ENCODE measurements at places on chromosomes 12 and 14. TPM values are rescaled to one million over a fixed set of nuclear protein-coding genes. Genes with fewer than 3 reads are reported as not detected.

Gene SLCO1B3
- not detected for total RNA-seq

- H3K27me3 ChIP-seq = no peaks in the 10 kb centered on the region
- H3K27ac ChIP-seq = no peak overlapping the region
- DNase-seq = no peak
- H3K36me3 ChIP-seq = no peaks in the 10 kb centered on the region
- no peak overlapping the region for H3K4me3 ChIP-seq
Observed at GRCh38 chr12:5561057-5561456, 129.1 kb downstream of the NTF3 start.

- H3K36me3 ChIP-seq = no peaks in the 10 kb centered on the region
- H3K27me3 ChIP-seq = no peaks in the 10 kb centered on the region
- H3K27ac ChIP-seq = no peak overlapping the region
- no peak for DNase-seq
Observed at GRCh38 chr12:102465762-102466560, 14.4 kb downstream of the IGF1 start.

Gene RGS6
- not detected for total RNA-seq

DNA sequence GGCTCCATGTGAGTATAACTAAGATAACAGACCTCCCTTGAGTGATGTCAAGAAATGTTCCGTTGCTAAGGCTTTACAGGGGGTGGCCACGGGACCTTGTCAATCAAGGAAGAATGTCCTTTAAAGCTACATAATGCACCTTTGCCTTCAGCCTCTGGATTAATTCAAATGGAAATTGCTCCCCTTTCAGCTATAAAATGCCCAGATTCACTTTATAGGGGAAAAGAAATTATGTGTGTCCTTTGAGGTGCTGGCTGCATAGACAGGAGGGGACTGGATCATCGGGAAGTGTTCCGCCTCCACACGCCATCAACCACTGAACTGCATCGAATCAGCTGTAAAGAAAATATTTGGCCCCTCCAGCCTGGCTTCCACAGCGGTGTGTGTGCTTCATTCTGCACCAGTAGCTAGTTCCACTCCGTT is 415.4 kb downstream of the DPF3 start:
- H3K27me3 ChIP-seq = peaks cover 46% of the 10 kb centered on the region
- no peak overlapping the region for H3K4me3 ChIP-seq
- no peak for DNase-seq

GRCh38 chr12:68745904-68746571 is at the start of gene SLC35E3:
Gene SLC35E3, plus strand, starts transcription at chr12:68746176. Its CDS starts 202 bp downstream, at chr12:68746378.
- no peaks in the 10 kb centered on the region for H3K4me1 ChIP-seq
- H3K27me3 ChIP-seq = no peaks in the 10 kb centered on the region
- H3K4me3 ChIP-seq = peak within 1 kb of the TSS; percentile 77

DNA sequence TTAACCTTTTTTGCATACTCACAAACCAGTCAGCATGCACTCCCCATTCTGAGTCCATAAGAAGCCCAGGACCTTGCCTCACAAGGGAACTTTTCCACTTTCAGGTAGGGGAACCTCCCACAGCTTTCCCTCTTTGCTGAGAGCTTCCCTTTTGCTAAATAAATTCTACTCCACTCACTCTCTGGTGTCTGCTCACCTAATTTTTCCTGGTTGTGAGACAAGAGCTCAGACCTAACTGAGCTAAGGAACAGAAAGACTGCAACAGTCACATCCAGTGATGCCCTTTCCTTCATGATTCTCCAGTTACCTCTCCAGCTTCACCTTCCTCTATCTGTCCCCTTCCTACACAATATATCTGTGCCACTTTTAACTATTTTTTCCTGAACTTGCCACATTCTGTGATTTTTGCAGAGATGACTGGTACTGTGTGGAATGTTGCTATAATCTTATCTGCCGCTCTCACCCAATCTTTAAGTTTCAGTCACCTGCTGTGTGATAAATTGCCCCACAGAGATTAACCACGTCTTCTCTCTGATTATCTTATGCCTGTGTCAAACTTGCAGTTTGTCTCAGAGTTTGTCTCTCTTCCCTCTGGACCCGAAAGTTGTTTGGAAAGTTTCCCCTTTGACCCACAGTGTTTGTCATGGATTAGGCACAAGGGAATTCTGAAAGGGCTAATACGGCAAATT is 737.1 kb upstream of the FLRT2 start:
- H3K36me3 ChIP-seq = no peaks in the 10 kb centered on the region
- H3K27me3 ChIP-seq = no peaks in the 10 kb centered on the region
- H3K4me3 ChIP-seq = no peak overlapping the region
- no peak for DNase-seq

Gene DICER1
- 41.7 TPM for total RNA-seq

GRCh38 chr14:23145794-23146350 is 26.8 kb upstream of the CEBPE start:
- DNase-seq = no peak
- H3K27me3 ChIP-seq = peaks cover 20% of the 10 kb centered on the region
- H3K4me1 ChIP-seq = no peaks in the 10 kb centered on the region
- H3K4me3 ChIP-seq = no peak overlapping the region
- no peak overlapping the region for H3K27ac ChIP-seq
- no peaks in the 10 kb centered on the region for H3K36me3 ChIP-seq

Gene CPNE8
- not detected for total RNA-seq

DNA sequence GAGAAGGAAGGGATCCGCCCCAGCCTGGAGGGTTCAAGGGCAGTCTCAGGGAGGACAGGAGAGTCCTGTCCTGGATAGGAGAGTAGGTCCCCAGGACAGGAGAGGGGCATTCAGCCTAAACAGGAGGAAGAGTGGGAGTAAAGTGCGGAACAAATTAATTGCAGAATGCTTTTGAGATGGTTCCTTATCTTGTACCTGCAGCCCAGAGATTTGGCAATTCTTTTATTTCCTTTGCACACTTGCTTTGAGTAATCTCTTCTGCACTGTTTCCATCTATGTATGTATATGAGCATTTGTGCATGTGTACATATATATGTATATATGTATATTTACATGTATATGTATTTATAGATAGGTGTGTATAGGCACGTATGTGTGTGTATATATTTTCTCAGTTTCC is 22.7 kb downstream of the PLEK2 start:
- no peak overlapping the region for H3K4me3 ChIP-seq
- DNase-seq = no peak
- no peaks in the 10 kb centered on the region for H3K27me3 ChIP-seq
- H3K27ac ChIP-seq = no peak overlapping the region
- no peaks in the 10 kb centered on the region for H3K4me1 ChIP-seq
- peaks cover 7% of the 10 kb centered on the region for H3K36me3 ChIP-seq

DNA sequence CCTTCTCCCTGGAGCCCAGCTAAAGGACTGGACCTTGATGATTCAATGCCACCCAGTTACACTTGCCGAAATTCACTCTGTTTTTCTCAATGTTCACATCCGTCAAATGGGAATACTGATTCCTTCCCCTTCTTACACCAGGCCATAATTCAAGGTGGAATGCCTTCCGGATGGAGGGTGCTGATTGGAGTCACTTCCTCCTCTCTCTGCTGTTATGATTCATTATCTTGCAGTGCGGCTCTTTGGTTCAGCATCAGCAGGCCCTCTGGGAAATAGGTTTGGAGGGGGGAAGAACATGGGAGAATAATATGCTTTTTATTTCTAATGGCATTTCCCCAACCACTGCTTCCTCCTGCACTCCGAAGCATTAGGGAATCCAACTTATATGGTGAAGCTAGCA is 390.6 kb upstream of the TBX3 start:
- no peaks in the 10 kb centered on the region for H3K36me3 ChIP-seq
- no peaks in the 10 kb centered on the region for H3K27me3 ChIP-seq
- DNase-seq = no peak
- no peaks in the 10 kb centered on the region for H3K4me1 ChIP-seq
- no peak overlapping the region for H3K4me3 ChIP-seq
- no peak overlapping the region for H3K27ac ChIP-seq

Gene AMHR2
- total RNA-seq = not detected

Gene LRRC43
- not detected for total RNA-seq

DNA sequence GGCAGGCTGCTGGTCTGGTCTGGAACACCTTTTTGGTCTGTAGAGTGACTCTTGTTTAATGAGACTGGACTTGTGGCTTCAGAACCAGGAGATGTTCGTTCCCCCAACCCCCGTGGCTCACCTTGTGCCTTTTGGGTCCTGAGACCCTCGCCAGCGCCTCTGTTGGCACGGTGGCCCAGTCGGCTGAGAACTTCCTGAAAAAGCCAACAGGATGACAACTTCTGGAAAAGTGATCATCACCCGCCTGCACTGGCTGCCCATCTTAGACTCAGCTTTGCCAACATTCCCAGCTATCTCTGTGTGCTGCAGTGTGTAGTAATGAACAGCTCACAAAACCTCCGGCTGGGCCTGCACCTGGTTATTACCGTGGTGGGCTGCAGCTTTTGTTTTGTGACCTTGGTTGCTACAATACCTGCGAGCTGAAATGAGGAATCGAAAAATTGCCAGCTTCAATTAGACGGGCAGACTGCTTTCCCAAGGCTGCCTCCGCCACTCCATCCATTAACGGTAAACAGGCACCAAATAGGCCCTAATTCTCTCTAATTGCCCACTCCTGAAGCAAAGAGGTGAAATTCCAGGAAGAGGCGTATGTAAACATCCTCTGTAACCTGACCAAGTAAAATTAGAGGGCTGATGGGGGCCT is 16.0 kb downstream of the MEG3 start:
- peaks cover 21% of the 10 kb centered on the region for H3K4me1 ChIP-seq
- H3K4me3 ChIP-seq = no peak overlapping the region
- no peak for DNase-seq
- peak overlapping the region; percentile 48 for H3K27ac ChIP-seq
- no peaks in the 10 kb centered on the region for H3K27me3 ChIP-seq

GRCh38 chr14:101562659-101563351 is 1.5 kb downstream of the DIO3 start:
- H3K27ac ChIP-seq = no peak overlapping the region
- H3K4me3 ChIP-seq = no peak overlapping the region
- no peaks in the 10 kb centered on the region for H3K36me3 ChIP-seq
- no peak for DNase-seq

DNA sequence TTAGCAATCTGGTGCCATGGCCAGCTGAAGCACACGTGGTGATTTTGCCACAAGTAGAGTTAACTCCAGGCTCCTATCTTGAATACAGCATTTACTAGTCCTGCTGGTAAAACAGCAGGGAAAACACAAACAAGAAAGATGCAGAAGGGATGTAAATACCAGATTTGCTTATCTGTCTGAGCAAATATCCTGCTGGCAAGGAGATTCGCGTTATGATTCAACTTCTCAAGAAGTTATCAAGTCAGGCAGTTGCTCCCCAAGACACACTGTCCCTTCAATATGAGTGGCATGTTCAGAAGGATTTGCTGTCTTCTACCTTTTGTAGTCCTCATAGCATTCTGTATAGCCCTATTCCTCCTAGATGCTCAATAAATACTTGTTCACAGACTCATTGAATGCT is 171.2 kb upstream of the EGLN3 start:
- no peak overlapping the region for H3K4me3 ChIP-seq
- H3K27me3 ChIP-seq = peaks cover 3% of the 10 kb centered on the region
- no peak for DNase-seq
- no peaks in the 10 kb centered on the region for H3K4me1 ChIP-seq
- H3K27ac ChIP-seq = no peak overlapping the region

GRCh38 chr14:89032086-89032649 is 207.7 kb downstream of the TTC8 start:
- no peaks in the 10 kb centered on the region for H3K27me3 ChIP-seq
- H3K4me1 ChIP-seq = no peaks in the 10 kb centered on the region
- no peak for DNase-seq
- no peaks in the 10 kb centered on the region for H3K36me3 ChIP-seq
- H3K4me3 ChIP-seq = no peak overlapping the region

Gene GARIN6
- total RNA-seq = not detected

GRCh38 chr12:2323532-2324255 is 270.9 kb downstream of the CACNA1C start:
- H3K4me3 ChIP-seq = no peak overlapping the region
- peak; percentile 33 for DNase-seq

DNA sequence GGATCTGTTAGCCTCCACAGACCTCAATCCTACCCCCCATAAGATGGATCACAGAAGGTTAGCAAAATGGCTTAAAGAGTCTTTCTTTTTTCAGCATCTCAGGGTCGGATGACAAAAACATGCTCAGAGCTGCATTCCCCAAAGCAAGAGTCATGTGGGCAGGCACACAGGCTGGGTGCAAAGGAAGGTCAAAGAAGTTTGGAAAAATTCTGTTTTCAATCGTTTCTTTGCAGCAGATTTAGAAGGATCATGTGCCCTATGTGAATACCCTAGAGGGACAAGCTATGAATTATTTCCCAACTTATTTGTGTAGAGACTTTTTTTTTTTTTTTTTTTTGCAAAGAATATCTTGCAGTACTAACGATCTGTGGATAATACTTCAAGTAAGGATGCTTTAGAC is 845.4 kb downstream of the VRK1 start:
- DNase-seq = no peak
- H3K4me3 ChIP-seq = no peak overlapping the region
- H3K27ac ChIP-seq = no peak overlapping the region
- H3K27me3 ChIP-seq = no peaks in the 10 kb centered on the region
- H3K36me3 ChIP-seq = no peaks in the 10 kb centered on the region

GRCh38 chr12:90695415-90695814 is 259.6 kb downstream of the CCER1 start:
- no peaks in the 10 kb centered on the region for H3K27me3 ChIP-seq
- peak; percentile 23 for DNase-seq
- no peak overlapping the region for H3K27ac ChIP-seq
- H3K4me3 ChIP-seq = no peak overlapping the region
- no peaks in the 10 kb centered on the region for H3K36me3 ChIP-seq

All from IMR-90 (cell line).